ENCODE measurements at places on chromosomes 16 and 17.
A peak's percentile ranks its signal among the peaks of the same experiment; 100 is the strongest.

DNA sequence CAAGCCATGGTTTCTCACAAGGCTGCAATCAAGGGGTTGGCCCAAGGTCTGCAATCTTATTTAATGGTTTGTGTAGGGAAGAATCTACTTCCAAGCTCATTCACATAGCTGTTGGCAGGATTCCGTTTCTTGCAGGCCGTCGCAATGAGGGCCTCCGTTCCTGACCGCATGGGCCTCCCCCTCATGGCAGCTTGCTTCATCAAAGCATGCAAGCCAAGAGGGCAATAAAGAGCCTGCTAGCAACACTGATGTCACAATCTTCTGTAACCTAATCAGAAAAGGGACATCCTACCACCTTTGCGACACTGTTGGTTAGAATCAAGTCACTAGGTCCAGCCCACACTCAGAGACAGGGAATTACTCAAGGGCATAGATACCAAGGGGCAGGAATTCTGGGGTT, 95.5 kb downstream of the CCT6B start:
- no peak for DNase-seq

GRCh38 chr17:20153231-20153630, 144.1 kb downstream of the SPECC1 start:
- DNase-seq = no peak

DNA sequence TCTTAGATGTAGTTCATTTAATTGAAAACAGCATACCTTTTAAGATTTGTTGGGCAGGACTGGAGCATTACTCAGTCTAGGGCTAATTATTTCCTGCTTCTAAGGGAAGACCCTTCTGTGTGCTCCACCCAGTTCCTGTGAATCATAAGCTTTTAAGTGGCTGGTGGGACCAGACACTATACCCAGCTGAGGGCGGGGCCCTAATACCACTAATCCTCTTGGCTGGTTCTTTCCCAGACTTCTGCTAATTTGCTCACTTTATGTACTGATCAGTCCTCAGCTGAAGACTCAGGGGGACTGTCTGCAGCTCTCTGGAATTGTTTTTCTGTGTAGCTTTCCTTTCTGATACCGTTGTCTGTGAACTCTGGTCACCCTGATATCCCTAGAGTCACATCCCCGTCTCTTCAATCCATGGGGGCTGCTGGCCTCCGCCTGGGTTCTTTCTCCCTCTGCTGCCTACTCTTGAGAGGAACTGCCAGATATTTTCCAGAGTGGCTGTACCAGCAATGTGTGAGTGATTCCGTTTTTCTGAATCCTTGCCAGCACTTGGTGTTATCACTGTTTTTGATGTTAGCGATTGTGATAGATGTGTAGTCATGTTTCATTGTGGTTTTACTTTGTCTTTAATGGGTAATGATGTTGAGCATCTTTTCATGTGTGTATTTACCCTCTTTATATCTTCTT, 35.1 kb downstream of the MFSD11 start:
- DNase-seq = peak; percentile 76

GRCh38 chr17:41917679-41918313, 955 bp downstream of the ACLY start:
- DNase-seq = peak; percentile 10

DNA sequence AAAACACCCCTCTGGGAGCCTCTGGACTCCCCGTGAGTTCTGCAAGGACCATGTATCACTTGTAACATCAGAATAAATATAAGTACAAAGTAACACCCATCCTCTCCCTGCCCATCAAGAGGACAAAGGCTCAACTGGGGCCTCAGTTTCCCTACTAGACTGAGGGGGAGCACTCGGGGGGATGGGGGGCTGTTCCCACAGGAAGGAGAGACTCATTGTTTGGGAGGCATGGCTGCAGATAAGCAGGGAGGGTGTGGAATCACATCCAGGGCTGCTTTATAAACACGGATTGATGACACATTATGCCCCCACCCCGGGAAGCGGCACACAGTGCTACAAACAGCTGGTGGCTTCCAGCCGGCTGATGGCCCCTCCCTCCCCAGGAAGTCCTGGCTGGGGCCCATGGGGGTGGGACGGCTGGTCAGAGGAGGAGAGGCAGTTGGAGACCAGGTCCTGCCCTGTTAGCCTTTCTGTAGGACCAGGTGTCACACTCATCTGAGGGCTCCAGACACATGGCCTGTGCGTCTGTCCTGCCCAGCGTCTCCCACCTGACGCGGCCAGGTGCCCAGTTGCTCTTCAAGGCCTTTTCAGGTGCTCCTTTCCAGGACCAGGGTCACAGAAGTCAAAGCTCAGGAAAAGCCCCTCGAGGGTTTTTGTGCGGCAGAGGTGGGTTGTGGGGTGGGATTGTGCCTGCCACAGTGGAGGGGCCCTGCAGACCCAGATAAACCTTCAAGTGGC, 1.3 kb upstream of the MPG start:
- no peak for DNase-seq

DNA sequence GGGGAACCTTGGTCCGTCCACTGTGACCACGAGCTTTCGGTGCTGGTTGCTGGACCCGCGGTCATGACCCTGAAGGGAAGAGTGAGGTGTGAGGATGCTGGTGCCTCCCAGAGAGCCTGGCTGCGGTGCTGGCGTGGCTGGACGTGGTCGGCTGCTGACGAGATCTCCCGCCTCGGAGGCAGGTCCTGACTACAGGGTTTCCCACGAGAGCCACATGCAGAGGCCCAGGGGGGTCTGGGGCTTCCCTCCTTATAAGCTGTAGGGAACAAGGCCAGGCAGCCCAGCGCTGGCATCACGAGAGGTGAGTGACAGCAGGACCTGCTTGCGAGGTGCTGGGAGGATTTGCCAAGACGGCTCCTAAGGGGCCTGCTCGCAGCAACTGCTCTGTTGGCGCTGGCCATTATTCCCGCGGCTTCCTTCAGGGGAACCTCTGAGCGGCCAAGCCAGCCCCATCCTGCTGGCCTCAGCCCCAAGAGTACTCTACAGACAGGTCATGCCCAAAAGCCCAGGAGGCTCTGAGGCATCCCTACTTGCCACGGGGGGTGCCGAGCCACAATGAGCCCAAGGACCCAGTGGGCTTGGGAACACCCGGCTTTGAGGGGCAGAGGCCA, 134.8 kb downstream of the FOXL1 start:
- no peak for DNase-seq

Measured in CD4-positive, alpha-beta T cell treated with Interleukin-1 beta for 1 hour (primary cell).